ENCODE measurements at places on chromosomes 1 and 21. TPM values are rescaled to one million over a fixed set of nuclear protein-coding genes. Genes with fewer than 3 reads are reported as not detected.

GRCh38 chr1:25194572-25195020 lies 37.7 kb downstream of the SYF2 start:
- H3K27me3 ChIP-seq: no peaks in the 10 kb centered on the region
- H3K4me3 ChIP-seq: no peak overlapping the region
- no peaks in the 10 kb centered on the region for H3K36me3 ChIP-seq
- no peak overlapping the region for H3K27ac ChIP-seq

DNA sequence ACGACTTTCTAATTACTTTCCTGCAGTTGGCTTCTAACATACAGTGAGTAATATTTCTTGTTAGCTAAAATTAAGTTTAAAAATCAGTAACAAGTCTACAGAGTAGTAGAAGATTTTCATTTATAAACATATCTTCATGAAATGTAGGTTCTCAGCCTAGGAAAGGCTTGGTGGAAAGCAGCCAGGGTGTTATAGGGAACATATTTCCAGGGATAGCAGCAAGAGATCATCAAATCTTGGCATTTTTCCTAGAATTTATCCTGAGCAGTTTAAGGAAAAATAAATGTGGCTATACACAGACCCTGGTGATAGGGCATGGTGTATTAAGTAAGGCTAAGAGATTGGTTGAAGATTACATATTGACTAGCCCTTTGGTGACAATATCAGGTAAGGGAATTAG lies 203.5 kb upstream of the NEGR1 start:
- H3K4me3 ChIP-seq: no peak overlapping the region
- no peaks in the 10 kb centered on the region for H3K4me1 ChIP-seq
- no peak overlapping the region for H3K27ac ChIP-seq
- no peak for DNase-seq
- H3K27me3 ChIP-seq: no peaks in the 10 kb centered on the region
- H3K36me3 ChIP-seq: no peaks in the 10 kb centered on the region

- H3K36me3 ChIP-seq: no peaks in the 10 kb centered on the region
- no peak for DNase-seq
- no peak overlapping the region for H3K27ac ChIP-seq
- no peak overlapping the region for H3K4me3 ChIP-seq
Measured at GRCh38 chr1:61186753-61187152, 104.4 kb downstream of the NFIA start.

DNA sequence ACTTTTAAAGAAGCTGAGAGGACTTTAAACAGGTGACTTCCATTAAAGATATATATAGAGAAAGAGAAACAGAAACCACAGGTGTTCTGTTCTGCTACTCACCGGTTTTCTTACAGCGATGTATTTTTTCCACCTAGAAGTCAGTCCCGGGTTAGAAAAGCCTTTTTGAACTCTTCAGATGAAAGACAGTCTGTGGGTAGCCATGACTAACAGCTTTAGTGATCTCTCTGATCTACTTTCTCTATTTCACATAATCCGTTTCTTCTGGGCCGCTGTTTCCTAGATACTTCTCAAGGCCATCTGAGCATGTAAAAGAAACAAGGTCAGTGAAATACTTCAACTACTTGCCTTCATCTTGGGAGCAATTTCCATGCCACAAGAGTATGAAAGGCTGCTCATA lies 25.1 kb downstream of the WDR64 start:
- peak overlapping the region; percentile 55 for H3K4me3 ChIP-seq
- H3K4me1 ChIP-seq: peaks cover 39% of the 10 kb centered on the region
- DNase-seq: peak; percentile 12
- H3K36me3 ChIP-seq: peaks cover 3% of the 10 kb centered on the region

- peak; percentile 89 for DNase-seq
- no peaks in the 10 kb centered on the region for H3K27me3 ChIP-seq
- H3K36me3 ChIP-seq: no peaks in the 10 kb centered on the region
- H3K4me3 ChIP-seq: peak overlapping the region; percentile 75
- H3K4me1 ChIP-seq: peaks cover 18% of the 10 kb centered on the region
Measured at GRCh38 chr1:235971571-235972310, 93.1 kb downstream of the NID1 start.

DNA sequence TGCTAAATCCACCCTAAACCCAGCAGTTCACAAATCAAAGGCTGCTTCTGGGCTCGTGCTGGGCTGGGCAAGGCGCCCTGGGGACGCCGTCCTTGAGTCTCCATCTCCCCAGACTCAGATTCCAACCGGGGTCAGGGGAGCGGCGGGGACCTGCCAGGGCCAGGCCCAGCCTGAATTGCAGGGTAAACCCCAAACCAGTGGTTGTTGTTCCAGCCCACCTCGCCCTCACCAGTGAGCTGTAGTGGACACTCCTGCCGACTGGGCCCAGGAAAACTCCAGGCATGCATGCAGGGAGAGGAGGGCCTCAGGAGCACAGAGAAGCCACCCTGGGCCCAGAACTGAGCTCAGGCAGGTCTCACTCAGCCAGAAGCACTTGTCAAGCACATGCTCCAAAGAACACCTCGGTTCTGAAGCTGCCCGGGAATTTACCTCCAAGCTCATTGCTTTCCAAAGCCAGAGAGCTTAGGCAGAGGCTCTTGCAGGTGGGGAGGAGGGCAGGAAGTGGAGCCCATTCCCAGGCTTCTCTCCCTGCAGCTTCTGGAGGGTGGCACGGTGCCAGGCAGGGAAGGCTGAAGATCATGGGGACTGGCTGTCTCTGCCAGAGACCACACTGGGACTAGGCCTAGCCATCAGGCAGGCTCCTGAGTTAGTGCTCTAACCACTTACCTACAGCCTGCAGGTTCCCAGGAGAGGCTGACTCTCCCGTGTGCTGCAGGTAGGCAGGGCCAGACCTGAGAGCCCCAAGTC lies 437.0 kb downstream of the MATN1 start:
- H3K36me3 ChIP-seq: no peaks in the 10 kb centered on the region
- no peak for DNase-seq
- H3K27me3 ChIP-seq: peaks cover 10% of the 10 kb centered on the region
- H3K27ac ChIP-seq: no peak overlapping the region

DNA sequence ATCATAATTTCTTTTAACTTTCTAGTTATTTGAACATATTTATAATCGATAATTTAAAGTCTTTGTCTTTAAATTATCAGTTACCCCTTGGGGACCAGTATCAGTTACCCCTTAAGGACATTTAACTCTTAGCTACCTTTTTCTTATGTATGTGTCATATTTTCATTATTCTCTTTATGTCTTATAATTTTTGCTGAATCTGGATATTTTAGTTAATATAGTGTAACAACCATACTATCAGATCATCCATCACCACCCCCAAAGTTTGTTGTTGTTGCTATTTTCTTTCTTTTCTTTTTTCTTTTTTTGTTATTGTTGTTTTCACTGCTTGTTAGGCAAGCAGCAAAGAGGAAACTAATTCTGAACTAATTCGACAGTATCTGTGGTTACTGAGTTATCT lies 57.0 kb upstream of the TNFSF18 start:
- DNase-seq: no peak
- no peak overlapping the region for H3K27ac ChIP-seq
- H3K27me3 ChIP-seq: no peaks in the 10 kb centered on the region
- H3K4me1 ChIP-seq: no peaks in the 10 kb centered on the region

- H3K27ac ChIP-seq: no peak overlapping the region
- no peak overlapping the region for H3K4me3 ChIP-seq
- H3K36me3 ChIP-seq: no peaks in the 10 kb centered on the region
Measured at GRCh38 chr1:7478809-7479499, 292.1 kb upstream of the VAMP3 start.

GRCh38 chr1:167997037-167997575 lies 60.2 kb upstream of the MPC2 start:
- H3K4me3 ChIP-seq: no peak overlapping the region
- H3K27ac ChIP-seq: no peak overlapping the region
- H3K4me1 ChIP-seq: peaks cover 2% of the 10 kb centered on the region
- H3K36me3 ChIP-seq: peaks cover 9% of the 10 kb centered on the region
- no peaks in the 10 kb centered on the region for H3K27me3 ChIP-seq
- DNase-seq: no peak

DNA sequence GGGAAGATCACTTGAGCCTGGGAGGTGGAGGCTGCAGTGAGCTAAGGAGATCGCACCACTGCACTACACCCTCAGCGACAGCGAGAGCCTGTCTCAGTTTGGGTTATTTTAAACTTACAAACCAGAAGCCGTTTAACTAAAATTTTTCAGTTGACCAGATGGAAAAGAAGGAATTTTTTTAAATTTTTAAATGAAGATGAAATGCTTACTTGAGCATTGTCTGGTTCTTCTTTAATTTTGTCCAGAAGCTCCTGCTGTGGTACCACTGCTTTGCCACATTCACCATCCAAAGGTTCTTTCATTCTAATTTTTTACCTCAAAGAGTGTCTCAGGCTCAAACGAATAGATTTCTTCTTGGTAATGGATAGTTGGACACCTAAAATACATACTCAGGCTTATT lies 1.4 kb downstream of the ZMYM6 start:
- H3K4me1 ChIP-seq: peaks cover 25% of the 10 kb centered on the region
- H3K36me3 ChIP-seq: peaks cover 30% of the 10 kb centered on the region
- no peak for DNase-seq
- H3K27ac ChIP-seq: peak overlapping the region; percentile 98
- H3K27me3 ChIP-seq: no peaks in the 10 kb centered on the region

GRCh38 chr1:31607360-31607759 lies 10.1 kb upstream of the HCRTR1 start:
- peaks cover 10% of the 10 kb centered on the region for H3K4me1 ChIP-seq
- no peak overlapping the region for H3K4me3 ChIP-seq
- no peak overlapping the region for H3K27ac ChIP-seq
- DNase-seq: no peak
- no peaks in the 10 kb centered on the region for H3K36me3 ChIP-seq
- H3K27me3 ChIP-seq: peaks cover 10% of the 10 kb centered on the region

GRCh38 chr1:186655876-186656275 lies 24.3 kb downstream of the PTGS2 start:
- no peaks in the 10 kb centered on the region for H3K36me3 ChIP-seq
- H3K27me3 ChIP-seq: peaks cover 12% of the 10 kb centered on the region
- H3K4me3 ChIP-seq: no peak overlapping the region

DNA sequence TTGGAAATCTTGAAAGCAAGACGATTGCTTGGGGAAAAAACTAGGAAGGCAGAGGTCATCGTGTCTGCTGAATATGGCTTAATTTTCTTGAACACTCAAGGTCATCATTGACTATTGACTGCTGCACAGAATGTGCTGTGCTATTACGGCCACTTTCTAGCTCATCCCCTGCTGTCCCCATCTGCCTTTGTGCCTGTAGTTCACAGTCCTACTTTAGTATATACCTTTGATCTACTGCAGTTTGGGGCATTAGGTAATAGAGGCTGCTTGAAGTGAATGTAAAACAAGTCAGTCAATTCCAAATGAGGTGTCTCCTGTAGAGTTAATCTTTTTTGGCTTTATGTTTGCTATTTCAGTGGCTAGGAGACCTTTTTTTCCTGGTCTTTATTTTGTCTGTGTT lies 8.3 kb downstream of the RAB4A start:
- H3K36me3 ChIP-seq: peaks cover 25% of the 10 kb centered on the region
- no peak for DNase-seq
- H3K27me3 ChIP-seq: no peaks in the 10 kb centered on the region
- peaks cover 24% of the 10 kb centered on the region for H3K4me1 ChIP-seq

Gene GJB4
- not detected for total RNA-seq

Gene ADAMTS1
- total RNA-seq: 0.06 TPM

Gene SIM2
- total RNA-seq: not detected

Gene RGS16
- 68.1 TPM for total RNA-seq

Gene SYDE2
- total RNA-seq: 3.9 TPM

Gene INTS7
- 29.4 TPM for total RNA-seq

Gene NGF
- total RNA-seq: not detected

Gene PTPN22
- total RNA-seq: 68.4 TPM

Gene ETV3L
- total RNA-seq: not detected

Gene LMX1A
- total RNA-seq: not detected

Gene DMBX1
- total RNA-seq: not detected

Gene DENND2D
- total RNA-seq: 201 TPM

Gene C1orf56
- 1.2 TPM for total RNA-seq

Gene FAM72B
- total RNA-seq: 24.6 TPM

All from activated naive CD8-positive, alpha-beta T cell treated with anti-CD3 and anti-CD28 coated beads for 36 hours (primary cell).